ENCODE measurements at places on chromosomes 5 and 9.

DNA sequence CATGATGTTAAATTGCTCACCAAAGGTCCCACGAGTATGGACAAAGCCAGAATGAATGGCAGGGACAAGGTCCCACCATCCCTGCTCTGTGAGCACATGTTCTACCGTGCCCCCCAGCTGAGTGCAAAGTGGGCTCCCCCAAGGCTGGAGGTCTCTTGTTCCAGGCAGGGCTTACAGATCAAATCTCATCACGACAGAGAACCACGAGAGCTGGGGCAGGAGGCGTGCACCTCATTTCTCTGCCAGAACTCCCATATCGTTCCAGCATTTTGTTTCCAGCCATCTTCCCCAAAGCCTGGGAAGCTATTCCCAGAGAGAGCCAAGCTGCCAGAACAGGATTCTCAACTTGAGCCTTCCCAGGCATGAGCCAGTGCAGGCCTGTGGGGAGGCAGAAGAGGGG lies 108.5 kb downstream of the ZNF354C start:
- DNase-seq = no peak

GRCh38 chr9:133558191-133559126 lies 24.0 kb downstream of the ADAMTSL2 start:
- peak; percentile 89 for DNase-seq

- no peak for DNase-seq
Observed at GRCh38 chr5:158133369-158133768, 274.4 kb upstream of the CLINT1 start.

GRCh38 chr5:593511-593910 lies 18.6 kb upstream of the CEP72 start:
- no peak for DNase-seq

DNA sequence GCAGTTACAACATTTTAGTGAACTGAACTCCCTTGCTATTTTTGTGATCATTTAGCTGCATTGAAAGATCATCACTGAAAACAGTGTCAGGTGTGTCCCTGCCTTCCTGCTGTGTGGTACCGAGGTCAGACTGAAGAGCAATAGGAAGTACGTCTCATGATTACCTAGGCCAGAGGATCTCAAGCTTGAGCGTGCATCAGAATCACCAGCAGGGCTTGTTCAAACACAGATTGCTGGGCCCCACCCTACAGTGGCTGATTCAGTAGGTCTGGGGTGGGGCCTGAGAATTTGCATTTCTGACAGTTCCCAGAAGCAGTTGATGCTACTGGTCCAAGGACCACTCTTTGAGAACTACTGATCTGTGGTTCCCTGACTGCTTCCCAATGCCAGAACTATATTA lies 159.6 kb downstream of the ACTL7B start:
- DNase-seq = no peak

GRCh38 chr9:86275962-86276361 lies 6.4 kb downstream of the ISCA1 start:
- DNase-seq = no peak

- no peak for DNase-seq
Observed at GRCh38 chr5:156824800-156825199, 25.3 kb upstream of the PPP1R2B start.
